Left lung (tissue), 14 donors: ENCODE measurements at places on chromosomes 12 and 14.

- DNase-seq: no peak
These were observed 59.1 kb downstream of the FBXW8 start for GRCh38 chr12:116969615-116970585.

DNA sequence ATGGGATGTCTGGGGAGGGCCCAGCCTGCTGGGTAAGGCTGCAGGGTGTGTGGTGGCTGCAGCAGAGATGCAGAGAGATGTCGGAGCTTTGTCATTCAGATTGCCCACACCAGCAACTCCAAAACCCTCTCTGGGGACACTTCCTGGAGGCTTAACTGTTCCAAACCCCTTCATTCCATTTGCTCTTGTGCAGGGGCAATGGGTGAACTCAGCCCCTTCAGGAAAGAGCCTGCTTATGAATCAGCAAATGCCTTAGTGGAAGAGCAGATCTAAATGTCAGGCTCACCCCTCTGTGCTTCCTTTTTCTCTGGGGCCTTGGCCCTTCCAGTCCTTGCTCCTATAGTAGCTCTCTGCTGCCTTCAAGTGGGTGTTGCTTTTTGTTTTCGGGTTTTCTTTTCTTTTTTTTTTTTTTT, 36.7 kb upstream of the GPATCH2L start:
- no peak for DNase-seq

GRCh38 chr12:131674373-131674772, 36.5 kb upstream of the SFSWAP start:
- no peak for DNase-seq

- DNase-seq: no peak
These were observed 64.8 kb upstream of the E2F7 start for GRCh38 chr12:77130193-77130592.

DNA sequence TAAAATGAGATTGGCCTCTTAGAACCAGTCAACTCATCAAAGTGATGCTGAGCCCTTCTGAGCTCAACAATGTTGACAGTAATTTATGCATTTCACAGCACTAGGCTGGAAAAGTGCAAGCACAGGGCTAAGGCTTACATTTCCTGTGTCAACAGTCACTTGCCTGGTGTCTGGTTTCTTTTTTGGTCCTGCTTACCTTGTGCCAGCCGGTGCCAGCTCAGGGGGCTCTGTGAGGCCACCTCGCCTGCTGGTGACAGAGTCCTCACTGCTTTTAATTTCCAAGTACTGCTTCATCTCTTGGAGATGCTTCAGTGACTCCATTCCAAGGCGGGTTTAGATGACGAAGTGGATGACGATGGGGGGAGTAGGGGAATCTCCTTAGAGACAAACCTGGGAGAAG, 53.1 kb upstream of the KCNA1 start:
- DNase-seq: no peak

- no peak for DNase-seq
These were observed 2.7 kb upstream of the NUAK1 start for GRCh38 chr12:106141452-106141851.

- no peak for DNase-seq
These were observed 61.8 kb downstream of the NOC4L start for GRCh38 chr12:132206046-132206434.

- no peak for DNase-seq
These were observed 22.5 kb upstream of the HIGD1C start for GRCh38 chr12:50929831-50930230.

GRCh38 chr12:114668886-114669288, 15.1 kb downstream of the TBX3 start:
- no peak for DNase-seq

GRCh38 chr12:6118891-6119568, 5.4 kb downstream of the VWF start:
- no peak for DNase-seq

DNA sequence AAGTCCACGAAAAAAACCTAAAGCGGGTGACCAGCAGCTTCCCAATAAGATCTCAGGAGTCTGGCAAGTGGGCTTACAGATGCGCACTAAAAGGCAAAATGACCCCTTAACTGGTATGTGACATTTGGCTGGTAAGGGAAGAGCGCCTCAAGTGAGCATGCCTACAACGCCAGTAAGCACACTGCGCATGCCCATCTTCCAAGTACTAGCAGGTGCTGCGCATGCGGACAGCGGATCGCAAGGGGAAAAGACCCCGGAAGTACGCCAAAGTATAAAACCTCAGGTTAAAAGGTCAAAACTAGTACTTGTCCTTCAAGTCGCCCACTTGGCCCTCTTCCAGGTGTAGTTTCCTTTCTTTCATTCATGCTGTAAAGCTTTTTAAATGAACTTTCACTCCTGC, 518.5 kb upstream of the MDGA2 start:
- no peak for DNase-seq

DNA sequence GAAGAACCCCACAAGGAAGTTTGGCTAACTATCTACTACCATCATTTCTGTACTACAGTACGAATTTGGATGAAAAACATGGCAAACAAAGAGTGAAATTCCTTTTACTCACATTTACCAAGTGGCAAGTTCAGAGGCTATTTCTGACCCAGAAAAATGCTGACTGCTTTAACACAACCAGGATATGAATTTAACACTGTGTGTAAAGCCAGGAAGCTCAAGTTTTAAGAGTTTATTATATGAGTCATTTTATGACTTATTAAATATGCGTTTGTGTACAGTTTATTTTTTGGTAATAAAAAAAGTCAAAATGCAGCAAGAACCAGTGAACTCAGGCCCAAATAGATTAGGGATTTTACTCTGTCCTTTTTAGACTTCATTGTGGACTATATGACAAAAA, 58.4 kb upstream of the STAC3 start:
- no peak for DNase-seq

DNA sequence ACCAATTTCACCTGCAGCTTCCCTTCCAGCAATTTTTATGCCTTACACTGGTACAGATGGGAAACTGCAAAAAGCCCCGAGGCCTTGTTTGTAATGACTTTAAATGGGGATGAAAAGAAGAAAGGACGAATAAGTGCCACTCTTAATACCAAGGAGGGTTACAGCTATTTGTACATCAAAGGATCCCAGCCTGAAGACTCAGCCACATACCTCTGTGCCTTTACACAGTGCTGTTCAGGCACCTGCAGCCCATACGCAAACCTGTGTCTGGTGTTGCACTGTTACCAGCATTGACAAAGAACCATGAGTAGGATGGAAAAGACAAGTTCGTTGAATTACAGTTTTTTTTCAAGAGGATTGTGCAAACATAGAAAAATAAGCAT, 432.0 kb upstream of the OR4E1 start:
- DNase-seq: no peak
